ENCODE measurements at places on chromosomes 16 and 17.

- DNase-seq = no peak
These were observed 36.6 kb downstream of the EPN2 start for GRCh38 chr17:19273731-19274130.

DNA sequence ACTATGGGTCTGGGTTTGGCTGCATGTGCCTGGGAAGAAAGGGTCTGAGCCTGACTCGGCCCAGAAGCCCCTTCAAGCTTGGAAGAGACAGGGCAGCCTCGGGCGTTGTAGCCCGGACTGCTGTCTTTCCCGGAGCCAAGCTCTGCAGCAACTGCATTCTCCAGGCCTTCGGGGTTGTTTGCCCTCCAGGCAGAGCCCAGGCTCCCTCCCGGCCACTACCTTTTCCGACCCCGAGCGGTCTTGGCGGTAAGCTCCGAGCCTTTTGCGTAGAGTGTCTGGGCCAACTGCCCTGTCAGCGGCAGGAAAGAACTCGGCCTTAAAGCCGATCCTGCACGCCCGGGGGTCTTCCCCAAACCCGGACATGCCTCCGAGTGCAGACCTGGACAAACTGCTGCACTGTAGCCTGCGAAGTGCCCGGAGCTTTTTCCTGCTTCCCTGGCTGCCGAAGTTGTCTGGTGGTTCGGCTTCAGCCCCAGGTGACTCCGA lies 1.3 kb downstream of the LHX1 start:
- DNase-seq = no peak

- no peak for DNase-seq
These were observed 5.3 kb upstream of the WWOX start for GRCh38 chr16:78094166-78094565.

DNA sequence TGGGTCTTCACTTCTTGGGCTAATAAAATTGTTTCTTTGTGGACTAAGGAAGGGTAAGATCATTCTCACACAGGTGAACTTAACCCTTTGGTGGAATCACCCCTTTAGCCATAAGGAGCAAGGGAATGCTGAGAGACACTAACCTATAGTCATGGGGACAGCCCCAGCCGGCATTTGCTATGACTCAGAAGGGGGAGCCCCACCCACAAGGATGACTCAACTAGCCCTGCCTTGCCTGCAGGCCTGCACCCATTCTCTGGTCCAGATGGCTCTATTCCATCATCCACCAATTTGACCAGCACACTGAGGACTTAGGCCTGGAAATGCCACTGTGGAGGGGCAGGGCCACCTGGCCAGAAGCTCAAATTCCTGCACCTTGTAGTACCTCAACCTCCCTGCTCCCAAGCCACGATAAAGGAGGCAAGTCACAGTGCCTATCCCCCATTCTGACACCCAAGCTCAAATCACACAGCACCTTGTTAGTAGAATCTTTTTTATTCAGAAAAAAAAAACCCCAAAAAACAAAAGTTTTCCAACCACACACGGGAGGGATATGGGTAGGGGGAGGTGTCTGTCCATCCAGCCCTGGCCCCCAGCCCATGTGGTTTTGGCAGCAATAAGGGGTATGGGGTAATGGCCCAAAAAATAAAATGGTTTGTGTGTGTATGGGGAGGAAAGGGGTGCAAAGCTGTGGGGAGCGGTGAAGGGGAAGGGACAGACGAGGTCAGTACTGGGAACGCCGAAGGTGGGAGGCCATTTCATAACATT lies 3.0 kb downstream of the PFN1 start:
- no peak for DNase-seq

- no peak for DNase-seq
These were observed 1051.4 kb upstream of the EEF2KMT start for GRCh38 chr16:6149031-6149430.

GRCh38 chr16:57639172-57639887 lies 10.9 kb downstream of the ADGRG1 start:
- DNase-seq = peak; percentile 68
